ENCODE measurements at places on chromosomes 11 and 22.

GRCh38 chr11:103631841-103632240 lies 404.6 kb upstream of the DDI1 start:
- DNase-seq, result no peak

- no peak for DNase-seq
These were observed 8.4 kb upstream of the CLMP start for GRCh38 chr11:123203471-123203870.

- DNase-seq, result no peak
These were observed 11.8 kb downstream of the IL10RA start for GRCh38 chr11:117997823-117998579.

GRCh38 chr11:100003985-100004384 lies 683.1 kb upstream of the ARHGAP42 start:
- no peak for DNase-seq

- DNase-seq, result no peak
These were observed 24.6 kb upstream of the SMPD1 start for GRCh38 chr11:6365659-6366058.

All from naive thymus-derived CD8-positive, alpha-beta T cell (primary cell).